Cortex of kidney (tissue), 1 donor: ENCODE measurements at places on chromosomes 2 and 18.

GRCh38 chr2:112029164-112029563 is 25.9 kb upstream of the TMEM87B start:
- no peak for DNase-seq

GRCh38 chr2:192073878-192074277 is 120.9 kb downstream of the TMEFF2 start:
- DNase-seq = no peak

DNA sequence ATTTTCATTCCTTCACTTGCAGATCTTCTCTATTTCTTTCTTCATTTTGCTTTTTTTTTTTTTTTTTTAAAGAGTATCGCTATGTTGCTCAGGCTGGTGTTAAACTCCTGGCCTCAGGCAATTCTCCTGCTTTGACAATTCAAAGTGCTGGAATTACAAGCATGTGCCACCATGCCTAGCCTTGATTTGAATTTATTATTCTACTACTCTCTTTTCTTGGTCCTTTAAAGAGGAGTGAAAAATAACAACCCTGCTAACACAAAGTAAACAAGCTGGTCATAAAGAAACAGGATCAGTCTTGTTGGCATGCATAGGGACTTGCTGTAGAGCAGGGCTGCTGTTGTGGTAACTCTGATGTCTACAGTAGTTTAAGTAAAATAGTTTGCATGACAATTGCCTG is 1615.3 kb upstream of the ZEB2 start:
- DNase-seq = no peak

DNA sequence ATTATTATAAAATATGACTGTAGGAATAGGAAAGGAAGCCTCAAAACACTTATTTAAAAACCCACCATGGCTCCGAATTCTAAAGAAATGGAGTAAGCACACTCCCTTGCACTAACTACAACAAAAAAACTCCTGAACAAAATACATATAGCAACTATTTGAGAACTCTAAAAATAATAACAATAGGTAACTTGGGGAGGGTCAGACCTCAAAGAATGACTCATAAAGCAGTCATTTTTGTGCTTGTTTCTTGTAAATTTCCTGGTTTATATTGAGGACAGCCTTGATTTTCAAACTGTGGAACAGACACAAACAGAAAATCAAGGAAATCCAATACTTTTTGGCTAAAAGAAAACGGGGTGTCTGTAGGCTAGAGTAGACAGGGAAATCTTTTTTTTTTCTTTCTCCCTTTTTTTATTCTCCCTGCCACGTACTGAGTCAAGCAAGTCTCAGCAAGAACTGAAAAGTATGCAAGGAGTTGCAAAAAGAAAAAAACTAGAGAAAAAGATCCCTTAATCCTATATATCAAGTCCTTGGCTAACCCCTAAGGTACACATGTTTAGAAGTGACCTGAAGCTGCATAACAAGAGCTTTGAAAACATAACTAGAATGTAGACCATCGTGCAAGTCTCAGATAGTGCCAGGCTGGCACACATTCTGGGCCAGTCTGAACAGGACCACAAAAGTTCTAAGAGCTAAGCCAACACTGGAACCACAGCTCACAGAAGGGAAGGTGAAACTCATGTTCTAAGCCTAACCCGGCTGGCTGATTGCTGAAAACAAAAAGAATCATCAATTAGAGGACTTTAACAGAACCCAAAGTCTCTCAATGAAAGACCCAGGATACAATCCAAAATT is 403.1 kb upstream of the LYPD1 start:
- no peak for DNase-seq

DNA sequence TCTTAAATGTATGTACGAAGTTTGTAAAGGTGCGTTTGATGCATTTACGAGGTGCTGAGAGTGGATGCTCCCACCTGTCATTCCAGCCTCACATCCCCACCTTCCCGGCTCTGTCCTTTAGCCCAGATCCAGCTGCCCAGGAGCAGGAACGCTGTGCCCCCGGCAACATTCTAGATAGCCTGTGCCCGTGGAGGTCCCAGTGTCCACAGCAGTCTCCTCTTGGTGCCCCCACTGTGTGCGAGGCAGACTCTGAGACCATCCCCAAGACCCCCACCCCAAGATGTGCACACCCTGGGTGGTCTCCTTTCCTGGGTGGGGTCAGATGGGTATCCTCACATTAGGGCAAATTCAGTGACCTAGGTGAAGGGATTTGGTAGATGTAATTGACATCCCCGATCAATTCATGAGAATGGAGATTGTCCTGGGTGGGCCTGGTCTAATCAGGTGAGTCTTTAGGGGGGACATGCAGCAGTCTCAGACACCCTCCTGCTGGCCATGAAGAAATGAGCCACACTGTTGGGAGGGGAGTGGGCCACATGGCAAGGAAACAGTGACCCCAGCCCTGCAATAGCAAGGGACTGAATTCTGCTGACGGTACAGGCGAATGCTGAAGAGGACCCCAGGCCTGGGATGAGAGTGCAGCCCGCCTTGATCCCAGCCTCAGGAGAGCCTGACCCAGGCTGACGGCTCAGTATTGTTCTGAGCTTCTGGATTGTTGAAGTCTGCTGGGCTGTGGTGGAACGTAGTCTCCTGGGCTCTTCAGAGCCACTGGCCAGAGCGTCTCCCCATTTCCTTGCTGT is 203.3 kb downstream of the FAM210A start:
- DNase-seq = no peak

DNA sequence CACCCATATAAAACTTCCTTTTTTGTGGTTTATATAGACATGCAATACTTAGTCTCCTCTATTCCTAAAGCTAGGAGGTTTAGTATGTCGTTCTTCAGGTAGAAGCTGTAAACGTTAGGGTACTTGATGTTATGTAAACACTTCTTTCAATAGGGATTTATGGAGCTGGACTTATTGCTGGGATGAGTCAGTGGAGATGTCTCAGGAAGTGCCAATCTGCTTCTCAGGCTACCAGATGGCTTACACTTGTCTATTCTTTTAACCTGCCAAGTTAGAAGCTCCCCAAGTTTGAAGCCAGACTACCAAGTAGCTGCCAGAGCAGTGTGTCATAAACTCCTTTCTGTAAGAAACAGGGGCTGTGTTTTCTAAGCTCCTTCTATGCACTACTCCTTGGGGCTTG is 756.5 kb upstream of the LRRTM1 start:
- DNase-seq = no peak

DNA sequence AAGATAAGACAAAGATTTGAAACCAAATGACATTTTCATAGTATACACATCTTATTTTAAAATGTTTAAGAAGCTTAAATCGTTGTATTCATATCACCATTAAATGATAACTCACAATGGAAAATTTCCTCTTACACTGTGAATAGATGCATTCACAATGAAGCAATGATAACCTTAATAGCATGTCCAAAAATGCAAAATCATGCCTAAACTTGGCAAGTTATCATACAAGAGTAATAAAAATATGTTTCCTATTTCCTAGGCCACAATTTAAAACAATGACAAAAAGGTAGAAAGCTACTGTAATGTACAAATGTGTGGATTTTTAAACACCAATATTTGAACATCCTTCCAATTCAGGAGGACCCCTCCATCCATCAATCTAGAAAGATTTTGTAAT is 157.4 kb upstream of the GULP1 start:
- no peak for DNase-seq

GRCh38 chr18:63702660-63703059 is at the start of gene SERPINB11:
SERPINB11 (plus strand) TSS chr18:63702960; CDS start chr18:63710194, 7,234 bp downstream.
- no peak for DNase-seq
